ENCODE measurements at places on chromosomes 12 and 14.

- no peak for DNase-seq
Measured at GRCh38 chr14:86797075-86797351, 1196.0 kb downstream of the GALC start.

DNA sequence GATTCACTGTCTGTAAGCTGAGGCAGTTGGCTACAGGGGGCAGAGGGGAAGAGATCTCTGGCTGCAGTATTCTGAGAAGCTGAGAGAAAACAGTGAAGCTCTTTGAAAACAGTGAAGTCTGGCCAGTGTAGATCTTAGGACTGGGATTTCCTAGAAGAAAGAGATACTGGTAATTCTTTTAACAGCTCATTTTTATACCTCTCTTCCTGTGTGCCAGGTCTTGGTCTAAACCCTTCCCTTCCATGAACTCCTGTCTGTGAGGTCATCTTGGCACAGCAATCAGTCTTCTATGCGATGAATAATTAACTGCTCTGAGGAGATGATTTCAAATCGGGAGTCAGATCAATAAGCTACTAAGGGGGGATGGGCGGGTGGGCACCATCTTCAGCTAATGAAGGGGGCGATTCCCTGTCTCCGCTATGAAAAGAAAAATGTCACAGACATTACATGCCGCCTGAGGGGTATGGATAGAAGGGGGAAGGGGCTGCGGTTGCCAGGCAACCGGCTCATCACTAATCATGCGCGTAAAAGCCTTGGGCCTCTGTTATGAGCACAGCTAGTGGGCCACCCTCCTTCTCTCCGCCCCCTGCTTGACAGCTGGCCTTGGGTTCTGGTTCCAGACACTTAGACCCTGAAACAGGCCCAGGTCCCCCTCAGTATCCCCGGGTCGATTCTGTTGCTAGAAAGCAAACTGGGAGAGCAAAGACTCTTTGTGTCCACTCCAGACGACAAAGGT, 75.3 kb upstream of the CEP83 start:
- no peak for DNase-seq

DNA sequence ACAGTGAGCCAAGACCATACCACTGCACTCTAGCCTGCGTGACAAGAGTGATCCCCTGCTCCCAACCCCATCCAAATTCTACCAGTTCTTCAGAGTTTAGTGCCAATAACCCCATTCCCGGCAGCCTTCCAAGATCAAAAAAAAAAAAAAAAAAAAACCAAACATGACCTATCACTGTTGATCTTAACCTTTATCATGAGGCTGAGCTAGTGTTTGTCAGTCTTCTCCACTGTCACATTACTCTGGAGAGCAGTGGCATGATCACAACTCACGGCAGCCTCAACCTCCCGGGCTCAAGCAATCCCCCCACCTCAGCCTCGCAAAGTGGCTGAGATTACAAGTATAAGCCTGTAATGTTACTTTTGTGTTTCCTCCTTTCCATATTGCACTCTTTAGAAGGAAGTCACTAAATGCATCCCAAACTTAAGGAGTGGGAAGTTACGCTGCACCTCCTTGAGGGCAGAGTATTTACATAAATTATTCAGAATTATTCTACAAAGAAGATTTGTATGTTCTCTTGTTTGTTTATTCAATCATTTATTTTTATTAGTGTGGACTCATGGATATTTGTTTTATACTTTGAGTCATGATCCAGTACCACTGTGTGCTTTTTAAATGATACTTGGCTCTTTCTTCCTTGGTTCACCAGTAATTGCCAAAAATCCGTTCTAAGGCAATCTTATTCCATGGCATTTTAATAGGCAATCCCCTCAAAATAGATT, 31.5 kb upstream of the FAM222A start:
- no peak for DNase-seq

GRCh38 chr14:92616178-92616577, 102.6 kb downstream of the RIN3 start:
- no peak for DNase-seq

GRCh38 chr14:53620890-53621289, 335.7 kb downstream of the BMP4 start:
- no peak for DNase-seq

- no peak for DNase-seq
Measured at GRCh38 chr14:105845725-105846309, 319.4 kb downstream of the TMEM121 start.

- no peak for DNase-seq
Measured at GRCh38 chr14:100819829-100820475, 6.0 kb upstream of the MEG3 start.

DNA sequence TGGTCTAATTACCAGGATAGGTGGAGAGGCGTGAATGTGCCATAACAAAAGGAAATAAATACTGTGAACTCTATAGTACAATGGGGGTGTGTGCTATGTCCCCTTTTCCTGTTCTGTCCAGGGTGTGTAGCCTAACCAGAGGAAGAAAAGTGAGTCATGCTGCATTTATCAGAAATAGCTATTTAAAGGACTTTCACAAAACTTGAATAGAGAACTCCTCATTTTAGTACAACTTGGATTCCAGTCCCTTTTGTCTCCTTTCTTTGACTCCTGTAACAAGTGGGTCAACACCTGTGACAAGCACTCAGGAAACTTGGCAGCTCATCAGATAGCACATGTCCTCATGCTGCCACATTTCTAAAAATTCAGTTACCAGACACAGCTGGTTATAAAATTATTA, 123.4 kb downstream of the CCDC91 start:
- no peak for DNase-seq

DNA sequence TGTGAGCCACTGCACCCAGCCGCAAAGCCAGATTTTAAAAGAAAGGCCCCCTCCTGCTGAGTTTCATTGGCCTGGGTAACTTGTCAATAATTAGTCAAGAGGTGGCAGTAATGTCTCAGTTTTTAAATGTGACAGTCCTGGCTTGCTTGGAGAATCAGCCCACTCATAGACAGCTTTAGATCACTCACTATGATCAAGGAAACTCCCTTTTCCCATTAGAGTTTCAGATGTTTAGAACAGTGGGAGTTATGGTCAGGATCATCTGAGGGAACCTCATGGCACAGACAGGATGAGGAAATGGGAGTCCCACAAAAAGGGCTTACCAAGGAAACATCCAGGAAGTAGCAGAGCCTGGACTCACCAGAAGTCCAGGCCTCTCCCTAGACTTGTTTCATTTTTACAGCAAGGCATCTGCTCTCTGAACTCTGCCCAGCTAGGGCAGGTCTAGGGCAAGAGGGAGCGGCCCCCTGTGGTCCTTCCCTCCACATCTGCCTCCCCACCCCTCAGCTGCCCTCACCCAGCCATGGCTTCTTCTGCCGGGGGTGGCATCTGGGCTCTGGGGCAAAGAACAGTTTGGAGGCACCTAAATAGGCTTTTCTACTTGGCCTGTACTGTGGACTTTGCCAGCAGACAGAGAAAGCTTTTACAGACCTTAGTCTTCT, 11.2 kb downstream of the BCL2L14 start:
- no peak for DNase-seq

DNA sequence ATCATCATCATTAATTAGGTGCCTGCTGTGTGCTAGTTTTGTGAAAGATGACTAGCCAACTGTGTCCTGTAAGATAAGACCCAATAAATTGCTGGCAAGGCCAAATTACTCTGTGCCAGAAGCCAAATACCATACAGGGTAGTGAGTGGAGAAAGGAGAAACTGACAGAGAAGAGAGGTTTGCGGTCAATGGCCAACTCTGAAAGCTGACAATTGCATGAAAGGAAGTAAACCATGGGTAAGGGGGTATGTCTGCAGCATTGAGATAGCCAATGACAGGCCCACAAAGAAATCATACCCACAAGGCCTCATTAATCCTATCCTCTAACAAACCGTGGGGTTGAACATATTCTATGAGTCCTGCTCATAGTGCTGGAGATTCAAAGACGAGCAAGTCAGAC, 236.6 kb upstream of the CCDC196 start:
- no peak for DNase-seq

DNA sequence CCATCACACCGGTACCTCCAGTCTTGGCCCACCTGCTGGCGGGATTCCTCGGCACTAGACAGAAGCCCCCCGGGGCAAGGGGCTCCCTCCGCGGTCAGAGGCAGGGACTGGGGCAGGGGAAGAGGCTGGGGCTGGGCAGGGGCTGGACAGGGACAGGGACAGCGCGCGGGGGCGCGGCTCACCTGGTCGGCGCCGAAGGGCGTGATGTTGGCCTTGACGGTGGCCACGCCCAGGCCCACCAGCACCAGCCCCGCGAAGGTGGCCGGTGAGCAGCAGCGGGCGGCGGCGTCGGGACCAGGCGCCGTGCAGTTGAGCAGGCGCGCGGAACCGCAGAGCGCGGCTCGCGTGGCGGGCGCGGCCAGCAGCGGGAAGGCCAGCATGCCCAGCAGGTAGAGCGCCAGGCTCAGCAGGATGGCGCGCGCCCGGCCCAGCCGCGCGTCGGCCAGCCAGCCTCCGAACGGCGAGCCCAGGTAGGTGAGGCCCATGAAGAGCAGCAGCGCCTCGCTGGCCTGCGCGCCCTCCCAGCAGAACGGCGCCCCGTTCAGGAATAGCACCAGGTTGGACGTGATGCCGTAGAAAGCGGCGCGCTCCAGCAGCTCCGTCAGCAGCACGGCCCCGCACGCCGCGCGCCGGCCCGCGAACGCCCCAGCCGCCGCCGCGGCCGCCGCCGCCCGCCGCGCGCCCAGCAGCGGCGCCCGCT, 392 bp downstream of the SLC15A4 start:
- DNase-seq = no peak

DNA sequence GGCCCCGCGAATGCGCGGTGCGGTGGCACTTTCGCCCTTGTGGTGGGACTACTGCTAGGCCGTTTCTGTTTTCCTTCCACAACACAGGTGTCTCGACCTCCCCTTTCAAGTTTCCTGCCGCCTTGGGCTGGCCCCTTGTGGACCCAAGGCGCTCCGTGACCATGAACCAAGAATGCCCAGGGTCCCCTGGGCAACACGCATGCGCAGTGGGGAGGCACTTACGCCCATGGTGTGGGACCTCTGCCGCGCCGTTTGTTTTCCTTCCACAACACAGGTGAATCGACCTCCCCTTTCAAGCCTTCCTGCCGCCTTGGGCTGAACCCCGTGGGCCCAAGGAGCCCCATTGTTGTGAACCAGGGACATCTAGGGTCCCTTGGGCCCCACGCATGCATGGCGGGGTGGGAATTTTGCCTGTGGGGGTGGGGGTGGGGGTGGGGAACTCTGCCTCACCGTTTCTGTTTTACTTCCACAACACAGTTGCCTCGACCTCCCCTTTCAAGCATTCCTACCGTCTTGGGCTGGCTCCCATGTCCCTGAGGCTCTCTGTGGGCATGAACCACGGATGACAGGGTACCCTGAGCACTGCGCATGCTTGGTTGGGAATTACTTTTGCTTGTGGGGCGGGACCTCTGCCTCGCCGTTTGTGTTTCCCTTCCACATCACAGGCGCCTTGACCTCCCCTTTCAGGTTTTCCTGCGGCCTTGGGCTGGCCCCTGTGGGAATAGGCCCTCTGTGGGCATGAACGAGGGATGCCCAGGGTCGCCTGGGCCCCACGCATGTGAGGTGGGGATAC, 355.1 kb downstream of the ALG10 start:
- no peak for DNase-seq

GRCh38 chr12:4987076-4988046, 56.3 kb upstream of the KCNA5 start:
- DNase-seq = no peak

- no peak for DNase-seq
Measured at GRCh38 chr12:68963856-68964745, 31.1 kb upstream of the CPM start.

- no peak for DNase-seq
Measured at GRCh38 chr14:77872983-77873382, 73.1 kb downstream of the ADCK1 start.

DNA sequence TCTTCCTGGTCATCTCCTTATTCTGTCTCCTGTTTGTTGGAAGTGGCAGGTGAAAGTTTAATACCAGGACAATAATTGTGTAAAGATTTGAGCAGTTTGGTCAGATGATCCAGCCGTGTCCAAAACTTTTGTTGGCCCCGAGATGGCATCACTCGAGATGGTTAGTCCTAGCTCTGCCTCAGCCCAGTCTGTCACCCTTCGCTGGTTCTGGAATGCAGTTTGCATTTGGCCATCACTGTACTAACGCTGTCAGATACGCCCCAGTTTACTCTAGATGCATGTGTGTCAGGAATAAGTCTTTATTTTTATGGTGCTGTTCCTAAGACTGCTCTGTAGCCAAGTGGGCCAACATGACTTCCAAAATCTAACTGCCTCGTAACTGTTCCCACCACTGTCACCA, 79.6 kb downstream of the MOK start:
- DNase-seq = no peak

- no peak for DNase-seq
Measured at GRCh38 chr12:106114447-106115068, 24.2 kb downstream of the NUAK1 start.

GRCh38 chr12:53182903-53183302, 2.2 kb upstream of the CSAD start:
- DNase-seq = no peak

DNA sequence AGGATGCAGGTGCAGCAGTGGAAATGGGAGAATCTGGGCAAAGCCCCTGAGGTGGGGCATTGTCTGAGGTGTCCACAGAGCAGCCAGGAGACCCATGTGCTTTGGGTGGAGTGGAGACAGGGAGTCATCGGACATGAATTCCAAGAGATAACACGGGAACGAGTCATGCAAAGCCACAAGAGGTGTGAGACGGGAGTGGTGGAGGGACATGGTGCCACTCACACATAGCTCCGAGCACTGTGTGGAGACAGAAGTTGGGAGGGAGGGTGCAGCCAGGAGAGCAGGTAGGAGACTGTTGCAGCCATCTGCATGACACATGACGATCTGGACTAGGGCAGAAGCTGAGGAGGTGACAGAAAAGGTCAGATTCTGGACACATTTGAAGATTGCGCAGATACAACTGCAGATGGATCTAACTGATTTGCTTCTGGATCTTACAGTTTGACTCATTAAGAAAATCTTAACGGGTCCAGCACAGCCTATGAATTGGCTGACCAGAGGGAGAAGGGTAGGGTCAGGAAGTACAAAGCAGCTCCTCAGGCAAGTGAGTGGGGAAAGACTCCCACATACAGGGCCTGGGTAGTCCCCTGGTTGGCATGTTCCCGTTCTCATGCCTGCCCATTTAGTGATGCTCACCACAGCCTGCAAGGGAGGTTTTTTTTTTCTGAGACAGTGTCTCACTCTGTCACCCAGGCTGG, 379.8 kb downstream of the FUT8 start:
- no peak for DNase-seq

- DNase-seq = no peak
Measured at GRCh38 chr12:131057722-131058515, 104.2 kb downstream of the ADGRD1 start.

DNA sequence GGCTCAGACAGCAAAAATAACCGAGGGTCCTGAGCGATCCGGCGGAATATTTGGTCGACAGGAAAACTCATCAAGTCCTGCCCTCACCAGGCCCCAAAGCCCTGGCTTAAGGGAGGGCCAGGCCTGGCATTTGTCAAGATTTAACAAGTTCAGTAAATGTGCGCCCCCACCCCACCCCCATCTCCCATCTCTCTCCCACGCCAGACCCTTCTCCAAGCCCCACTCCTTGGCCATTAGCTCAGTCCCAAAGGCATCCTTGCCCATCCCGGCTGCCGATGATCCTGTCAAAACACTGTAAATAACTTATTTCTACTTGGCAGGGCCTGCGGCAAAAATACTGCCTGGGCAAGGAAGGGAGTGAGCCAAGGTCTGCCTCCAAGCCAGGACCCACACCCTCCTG, 52.8 kb downstream of the ITPK1 start:
- DNase-seq = no peak

GRCh38 chr12:95481072-95481471, 7.1 kb downstream of the METAP2 start:
- no peak for DNase-seq
